ENCODE measurements at places on chromosomes 4 and X.

DNA sequence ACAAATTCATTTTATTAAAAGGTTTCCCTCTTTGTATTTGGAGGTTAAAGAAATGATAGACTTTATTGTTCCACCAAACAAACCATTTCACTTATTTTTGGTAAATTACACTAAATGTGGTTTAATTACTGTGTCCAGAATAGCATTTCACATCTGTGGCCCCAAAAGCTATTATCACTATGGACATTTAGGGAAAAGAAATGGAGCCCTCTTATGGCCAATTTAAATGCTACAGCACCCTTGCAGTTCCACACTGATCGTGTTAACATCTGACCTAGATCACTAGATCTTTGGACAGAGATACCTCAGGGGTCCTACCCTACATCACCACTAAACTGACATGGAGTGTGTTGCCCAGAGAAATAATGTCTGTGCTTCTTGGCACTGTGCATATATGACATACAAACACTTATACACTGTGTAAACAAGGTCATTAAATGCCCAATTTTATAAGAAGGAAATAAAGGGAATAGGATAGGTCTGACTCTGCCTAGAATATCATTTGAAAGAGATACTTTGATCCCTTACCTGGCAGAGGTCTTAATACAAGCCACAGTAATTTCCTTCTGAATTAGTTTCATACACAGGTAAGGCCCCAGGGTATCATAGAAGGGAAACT lies 163.9 kb downstream of the KDR start:
- no peak for DNase-seq

GRCh38 chr4:186952709-186953108 lies 229.1 kb upstream of the FAT1 start:
- no peak for DNase-seq

DNA sequence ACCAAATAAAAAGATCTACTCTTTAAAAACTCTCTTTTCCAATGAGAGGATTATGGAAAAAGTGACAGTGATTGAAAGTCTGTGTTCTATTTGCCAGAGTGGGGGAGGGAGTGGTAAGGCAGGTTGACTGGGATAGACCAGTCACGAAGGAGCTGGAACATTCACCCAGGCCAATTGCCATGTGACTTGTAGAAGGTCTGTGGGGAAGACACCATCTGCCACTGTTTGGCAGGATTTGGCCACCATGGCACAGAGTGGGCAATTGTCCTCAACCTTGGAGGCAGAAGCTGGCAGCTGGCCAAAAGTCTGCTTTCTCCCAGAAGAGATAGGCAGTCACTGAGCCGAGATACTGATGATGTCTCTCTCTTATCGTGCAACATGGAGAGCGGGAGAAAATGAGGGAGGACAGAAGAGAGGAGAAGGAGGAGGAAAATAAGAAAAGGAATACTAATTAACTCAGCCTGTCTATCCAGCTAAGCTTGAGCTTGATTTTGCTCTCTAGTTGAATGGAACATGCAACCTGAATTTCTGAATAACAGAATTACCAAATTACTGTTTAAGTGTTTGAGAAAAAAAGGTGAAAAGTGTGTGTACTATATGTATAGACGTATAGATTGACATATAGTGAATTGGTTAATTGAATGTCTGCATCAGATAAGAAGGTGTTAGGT lies 267.1 kb downstream of the ARHGAP24 start:
- no peak for DNase-seq

- no peak for DNase-seq
These were observed 499 bp upstream of the NFXL1 start for GRCh38 chr4:47914926-47915237.

DNA sequence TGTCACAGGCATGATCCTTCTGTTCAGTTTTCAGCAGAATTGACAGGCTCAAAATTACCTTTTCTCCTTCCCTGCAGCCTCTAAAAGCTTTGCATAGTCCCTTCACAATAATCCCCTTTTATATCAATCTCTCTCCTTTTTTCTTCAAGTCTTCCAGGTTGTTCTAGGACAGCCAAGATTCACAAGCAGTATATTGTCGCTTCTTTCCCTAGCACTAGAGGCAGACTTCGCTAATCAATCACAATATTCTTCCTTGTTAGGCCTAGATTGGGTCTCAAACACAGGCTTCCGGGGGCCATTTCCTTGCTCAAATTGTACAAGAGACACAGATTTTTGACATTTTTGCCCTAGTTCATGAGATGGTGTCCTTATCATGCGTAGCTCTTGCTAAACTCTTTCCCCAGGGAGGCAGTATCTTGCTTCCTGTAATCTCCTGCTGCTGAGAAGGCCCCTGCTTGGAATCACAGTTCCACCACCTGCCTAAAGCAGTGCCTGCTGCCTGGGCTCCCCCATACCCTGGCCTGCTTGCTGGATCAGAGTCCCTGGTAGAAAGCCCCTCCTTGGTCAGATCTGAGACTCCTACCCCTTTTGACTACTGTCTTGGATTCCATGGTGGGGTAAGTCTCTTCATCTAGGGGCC lies 57.3 kb downstream of the DMP1 start:
- no peak for DNase-seq

GRCh38 chr4:138047290-138047689 lies 194.9 kb downstream of the SLC7A11 start:
- no peak for DNase-seq

All from stimulated activated CD4-positive, alpha-beta T cell treated with anti-CD3 and anti-CD28 coated beads, TNF-alpha, amount 100 ng/mL, for 1 hour (primary cell).